GM19239 (cell line): ENCODE measurements at places on chromosomes 1 and 21.

DNA sequence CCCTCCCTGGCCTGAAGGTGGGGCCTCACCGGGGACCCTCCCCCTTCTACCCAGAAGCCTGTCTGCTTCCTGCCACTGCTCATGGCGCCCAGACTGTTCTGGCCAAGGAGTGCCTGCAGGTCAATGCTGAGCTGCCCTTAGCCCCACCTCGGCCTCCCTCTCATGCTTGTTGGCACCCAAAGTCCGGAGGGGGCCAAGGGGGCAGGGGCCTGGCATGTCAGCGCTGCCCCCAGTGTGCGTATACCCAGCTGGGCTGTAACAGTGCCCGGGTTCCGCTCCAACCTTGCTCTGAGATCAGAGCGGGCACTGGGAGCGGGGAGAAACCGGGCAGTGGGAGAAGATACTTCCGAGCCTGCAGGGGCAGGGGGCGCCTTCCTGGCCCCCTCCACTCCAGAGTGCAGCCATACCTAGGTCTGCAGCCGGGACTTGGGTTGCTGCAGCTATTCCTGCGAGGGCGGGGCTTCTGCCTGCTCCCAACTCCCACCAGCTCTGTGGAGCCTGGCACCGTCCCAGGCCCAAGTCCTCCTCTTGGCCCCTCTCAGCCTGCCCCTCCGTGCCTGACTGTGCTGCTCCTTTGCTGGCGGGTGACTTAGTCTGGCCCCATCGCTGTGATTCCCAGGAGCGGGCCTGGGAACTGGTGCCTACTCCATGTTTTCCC is 21.4 kb upstream of the TGFB2 start:
- DNase-seq = no peak

GRCh38 chr1:153612111-153612754 is 704 bp downstream of the S100A16 start:
- DNase-seq = no peak

DNA sequence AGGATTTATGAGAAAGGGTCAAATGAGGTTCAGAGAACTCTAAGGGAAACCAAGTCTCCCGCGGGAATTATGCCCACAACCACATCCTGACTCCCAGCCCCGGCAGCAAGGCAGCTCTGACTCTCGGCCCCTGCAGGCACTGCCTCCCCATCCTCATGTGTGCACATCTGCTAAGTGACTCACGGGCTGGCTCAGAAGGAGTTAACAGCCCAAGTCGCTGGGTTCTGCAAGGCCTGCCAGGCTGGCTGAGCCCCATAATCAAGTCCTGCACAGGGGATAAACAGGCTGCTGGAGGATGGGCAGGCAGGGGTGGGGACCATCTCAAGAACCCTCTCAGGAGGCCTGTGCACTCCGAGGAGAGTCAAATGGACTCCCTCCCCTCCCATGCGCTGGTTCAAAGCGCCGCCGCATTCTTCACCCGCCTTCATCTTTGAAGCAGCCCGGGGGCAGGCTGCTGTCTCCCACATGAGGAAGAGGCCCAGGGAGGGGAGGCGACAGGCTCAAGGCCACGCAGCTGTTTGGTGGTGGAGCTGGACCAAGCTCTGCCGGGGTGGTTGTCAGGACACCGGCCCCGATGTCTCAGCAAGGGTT is 344.3 kb downstream of the MATN1 start:
- DNase-seq = no peak

DNA sequence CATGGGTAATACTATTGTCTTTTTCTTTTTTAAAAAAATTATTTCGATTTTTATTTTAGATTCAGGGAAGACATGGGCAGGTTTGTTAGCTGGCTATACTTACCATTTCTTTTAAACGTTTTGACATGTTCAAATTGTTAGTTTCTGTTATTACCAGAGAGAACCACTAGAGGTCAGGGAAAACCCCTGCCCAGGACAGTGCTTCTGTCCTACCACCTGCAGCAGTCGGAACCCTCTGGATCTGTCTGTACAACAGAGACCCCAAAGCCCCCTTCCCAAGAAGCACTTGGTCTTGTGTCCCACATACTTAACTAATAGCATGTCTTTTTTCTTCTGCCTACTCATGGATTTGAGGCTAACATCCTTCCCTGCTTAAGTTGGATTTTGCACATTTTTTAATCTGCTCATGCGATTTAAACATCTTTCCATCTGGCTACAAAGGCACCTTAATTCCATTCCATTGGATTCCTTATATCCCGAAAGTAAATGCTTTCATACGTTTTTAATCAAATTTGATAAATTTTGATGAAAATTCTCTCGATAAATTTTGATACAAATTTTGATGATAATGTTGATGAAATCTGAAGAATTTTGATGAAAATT is 10.0 kb upstream of the C1orf115 start:
- DNase-seq = peak; percentile 29

- DNase-seq = no peak
Observed at GRCh38 chr1:183011859-183012258, 11.4 kb upstream of the LAMC1 start.

DNA sequence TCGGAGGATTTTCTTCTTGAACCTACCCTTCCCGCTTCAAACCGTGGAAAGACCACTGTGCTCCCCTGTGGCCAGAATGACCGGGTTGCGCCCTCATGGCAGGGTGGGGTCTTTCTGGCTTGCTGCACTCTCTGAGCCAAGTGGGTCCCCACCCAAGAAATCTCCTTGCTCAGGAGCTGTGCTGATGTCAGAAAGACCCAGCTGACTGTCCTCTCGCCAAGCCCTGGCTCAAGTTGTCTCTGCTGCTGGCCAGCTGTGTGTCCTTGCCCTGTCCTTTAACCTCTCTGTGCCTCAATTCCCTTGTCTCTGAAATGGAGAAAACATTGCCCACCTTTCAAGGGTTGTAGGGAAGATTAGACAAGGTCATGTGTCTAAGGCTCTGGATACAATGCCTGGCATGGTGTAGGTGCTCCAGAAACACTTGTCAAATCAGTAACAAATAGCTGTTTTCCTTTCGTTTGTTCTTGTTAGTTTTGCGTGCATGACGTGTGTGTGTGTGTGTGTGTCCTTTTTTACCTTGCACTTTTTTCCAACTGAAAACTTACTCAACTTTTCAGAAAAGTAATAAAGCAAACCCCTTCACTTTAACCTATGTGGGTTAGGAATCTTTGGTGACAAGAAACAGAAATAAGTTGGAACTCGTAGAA is 41.1 kb upstream of the RPL11 start:
- no peak for DNase-seq

DNA sequence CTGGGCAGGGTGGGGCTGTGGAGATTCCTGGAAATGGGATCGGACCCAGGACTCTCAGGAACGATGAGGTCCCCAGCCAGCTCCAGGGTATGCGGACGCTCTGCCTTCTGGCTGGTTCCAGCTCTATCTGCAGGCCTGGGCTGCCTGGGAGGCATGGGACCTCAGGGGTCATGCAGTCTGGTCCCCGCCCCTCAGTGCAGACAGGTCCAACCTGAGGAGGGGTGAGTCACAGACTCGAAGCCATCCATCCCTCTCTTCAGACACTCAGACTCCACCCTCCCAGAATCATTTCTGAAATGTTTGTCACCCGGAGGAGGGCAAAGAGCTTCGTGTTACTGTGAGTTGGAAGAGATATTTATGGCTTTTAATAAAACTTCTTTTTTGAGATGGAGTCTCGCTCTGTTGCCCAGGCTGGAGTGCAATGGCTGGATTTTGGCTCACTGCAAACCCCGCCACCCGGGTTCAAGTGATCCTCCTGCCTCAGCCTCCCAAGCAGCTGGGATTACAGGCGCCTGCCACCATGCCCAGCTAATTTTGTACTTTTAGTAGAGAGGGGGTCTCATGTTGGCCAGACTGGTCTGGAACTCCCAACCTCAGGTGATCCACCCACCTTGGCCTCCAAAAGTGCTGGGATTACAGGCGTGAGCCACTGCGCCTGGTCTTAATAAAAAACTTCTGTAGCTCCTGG is 5.9 kb upstream of the MYOM3 start:
- no peak for DNase-seq

- no peak for DNase-seq
Observed at GRCh38 chr1:98102345-98103030, 181.7 kb upstream of the DPYD start.

GRCh38 chr1:200590001-200590400 is 30.6 kb downstream of the KIF14 start:
- no peak for DNase-seq

DNA sequence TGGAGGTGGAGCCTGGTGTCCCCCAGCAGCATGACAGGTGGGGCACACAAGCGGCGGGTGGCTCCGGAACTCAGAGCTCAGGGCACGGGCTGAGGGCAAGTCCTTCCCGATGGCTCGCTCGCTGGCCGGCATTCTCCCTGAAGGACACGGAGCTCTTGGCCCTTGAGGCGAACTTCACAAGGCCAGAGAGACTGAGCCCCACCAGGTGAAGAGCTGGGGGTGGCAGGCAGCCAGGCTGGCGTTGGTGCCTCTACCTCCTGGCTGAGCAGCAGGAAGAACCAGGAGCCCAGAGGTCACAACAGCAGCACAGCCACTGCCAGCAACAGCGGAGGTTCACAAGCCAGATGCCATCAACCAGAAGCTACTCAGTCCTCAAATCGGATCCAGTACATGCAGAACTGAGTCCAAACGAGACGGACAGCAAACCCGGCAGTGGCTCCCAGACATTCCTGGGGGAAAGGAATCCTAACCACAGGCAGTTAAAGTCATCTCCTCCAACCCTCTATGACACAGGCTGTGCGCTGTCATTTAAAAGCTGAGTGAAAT is 54.1 kb downstream of the NPHP4 start:
- DNase-seq = no peak

DNA sequence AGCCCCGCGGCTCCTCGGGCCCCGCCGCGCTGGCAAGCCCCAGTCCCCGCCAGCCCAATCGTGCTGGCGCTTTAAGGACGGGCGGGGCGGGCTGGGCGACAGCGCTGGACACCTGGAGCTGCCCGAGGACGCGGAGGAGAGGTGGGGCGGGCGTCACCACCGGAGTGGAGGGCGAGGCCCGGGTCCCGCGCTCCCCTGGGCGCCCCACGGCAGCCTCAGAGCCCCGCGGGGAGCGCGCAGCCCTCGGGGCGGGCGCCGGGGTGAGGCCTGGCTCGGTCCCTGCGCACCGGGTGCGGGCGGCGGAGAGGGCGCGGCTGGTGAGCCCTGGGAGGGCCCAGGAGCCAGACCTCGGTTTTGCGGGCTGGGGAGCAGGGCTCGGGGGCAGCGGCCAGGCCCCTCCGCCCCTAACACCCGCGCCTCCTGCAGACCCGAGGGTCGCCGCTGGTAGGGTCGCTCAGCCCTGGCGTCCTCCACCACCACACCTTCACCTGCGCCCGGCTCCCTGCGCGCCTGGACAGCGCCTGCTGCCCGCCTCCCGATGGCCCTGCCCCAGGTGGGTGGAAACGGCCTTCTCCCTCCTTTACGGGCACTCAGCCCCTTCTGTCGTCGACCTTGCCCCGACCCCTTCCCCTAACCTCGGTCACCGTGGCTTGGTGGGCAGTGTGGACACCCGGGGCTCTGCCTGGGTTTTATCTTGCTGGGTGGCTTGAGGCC is at the start of gene TMEM61:
TSS of gene TMEM61 (plus strand) at position 101 of the 714 bp plus-strand sequence. CDS start at position 539, 438 bp downstream.
- DNase-seq = no peak

DNA sequence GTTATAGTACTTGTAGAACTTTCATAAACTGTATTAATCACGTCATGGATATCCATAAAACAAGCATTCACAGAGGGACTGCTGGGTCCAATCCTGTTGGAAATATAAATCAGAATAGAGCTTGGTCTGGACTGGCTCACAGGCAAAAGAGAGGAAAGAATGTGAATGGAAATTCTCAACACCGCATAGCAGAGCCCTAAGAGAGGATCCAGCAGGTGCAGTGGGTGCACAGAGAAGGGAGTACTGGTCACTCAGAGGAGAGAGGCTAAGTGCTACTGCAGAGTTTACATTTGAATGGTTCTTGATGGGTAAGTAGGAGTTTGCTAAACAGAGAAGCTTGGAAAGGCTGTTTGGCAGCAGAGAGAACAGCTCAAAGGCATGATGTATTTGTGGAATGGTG is 231.7 kb downstream of the PAPPA2 start:
- no peak for DNase-seq

DNA sequence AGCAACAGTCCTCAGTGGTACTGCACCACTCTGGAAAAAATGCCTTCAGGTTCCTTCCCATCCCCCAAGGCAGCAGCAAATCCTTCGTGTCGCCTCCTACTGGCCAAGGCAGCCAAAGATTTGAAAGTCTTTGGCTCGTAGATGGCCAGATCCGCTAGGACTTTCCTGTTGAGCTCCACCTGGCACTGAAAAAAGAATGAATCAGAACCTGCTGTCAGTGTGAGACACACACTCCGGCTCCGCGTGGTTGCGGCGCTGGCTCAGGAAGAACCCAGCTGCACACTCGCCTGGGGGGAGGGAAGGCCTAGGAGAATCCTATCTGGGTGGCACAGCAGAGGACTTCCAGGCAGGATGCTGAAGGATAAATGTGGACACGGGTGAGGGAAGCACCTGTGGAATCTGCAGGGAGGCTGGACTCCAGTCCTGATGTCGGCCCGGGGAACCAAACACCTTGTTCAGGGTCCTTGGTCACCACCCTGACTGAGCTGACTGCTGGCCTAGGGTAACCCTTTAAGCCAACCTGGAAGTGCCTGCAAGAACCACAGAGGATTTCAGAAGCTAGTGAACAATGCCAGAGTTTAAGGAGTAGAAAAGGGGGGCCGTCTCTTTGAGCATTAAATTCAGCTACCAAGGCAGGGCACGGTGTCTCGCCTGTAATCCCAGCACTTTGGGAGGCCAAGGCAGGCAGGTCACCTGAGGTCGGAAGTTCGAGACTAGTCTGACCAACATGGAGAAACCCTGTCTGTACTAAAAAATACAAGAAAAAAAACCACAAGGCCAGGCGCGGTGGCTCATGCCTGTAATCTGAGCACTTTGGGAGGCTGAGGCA is 3.2 kb upstream of the CCNL2 start:
- no peak for DNase-seq

GRCh38 chr1:231338270-231339128 is at the start of gene SPRTN:
TSS of gene SPRTN (plus strand) at chr1:231338293. CDS start at chr1:231338384, 91 bp downstream.
- no peak for DNase-seq

DNA sequence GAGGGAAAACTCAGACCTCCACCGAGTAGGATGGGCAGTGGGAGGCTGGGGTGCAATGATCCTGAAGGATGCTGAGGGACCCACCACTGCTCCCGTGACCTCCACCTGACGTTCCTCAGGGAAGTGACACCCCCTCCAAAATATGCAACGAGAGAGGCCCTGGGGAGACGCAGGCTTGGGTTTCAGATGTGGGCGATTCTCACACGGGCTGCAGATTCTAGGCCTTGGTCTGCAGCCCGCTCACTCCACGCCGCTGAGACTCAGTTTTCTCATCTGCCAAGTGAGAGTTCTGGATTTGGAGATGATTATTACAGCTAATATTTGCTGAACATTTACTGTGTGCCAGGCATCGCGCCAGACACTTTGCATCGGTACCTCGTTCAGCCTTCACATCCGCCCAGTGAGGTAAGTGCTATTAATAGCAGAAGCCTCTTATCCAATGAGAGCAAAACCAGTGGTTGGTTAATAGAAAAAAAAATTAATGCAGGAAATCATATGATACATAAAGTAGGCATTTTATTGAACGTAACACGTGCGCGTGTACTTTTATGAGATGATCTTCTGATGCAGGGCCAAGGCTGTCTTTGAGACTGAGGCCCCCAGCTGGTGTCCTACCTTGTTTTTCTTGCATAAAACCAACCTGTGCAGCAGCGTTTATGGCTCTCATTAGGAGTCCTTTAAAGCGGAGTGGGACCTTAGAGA is 102.0 kb upstream of the RUNX3 start:
- no peak for DNase-seq
